ENCODE measurements at places on chromosomes 2 and 18. TPM values are rescaled to one million over a fixed set of nuclear protein-coding genes. Genes with fewer than 3 reads are reported as not detected.

The NAB1 gene
- total RNA-seq, result 22.7 TPM

The ABCB11 gene
- total RNA-seq, result not detected

The ZNF513 gene
- total RNA-seq, result 21.6 TPM

The UGT1A6 gene
- total RNA-seq, result not detected

The CD8A gene
- 502 TPM for total RNA-seq

The UPP2 gene
- total RNA-seq, result not detected

The TCF7L1 gene
- not detected for total RNA-seq

The IL1F10 gene
- total RNA-seq, result not detected

The AQP4 gene
- total RNA-seq, result not detected

The CXCR1 gene
- total RNA-seq, result not detected

The CRYGD gene
- total RNA-seq, result not detected

The ARHGAP28 gene
- not detected for total RNA-seq

The NYAP2 gene
- not detected for total RNA-seq

The RFTN2 gene
- not detected for total RNA-seq

The SERPINB13 gene
- total RNA-seq, result not detected

The CFC1 gene
- not detected for total RNA-seq

The AGXT gene
- total RNA-seq, result not detected

The COL4A4 gene
- total RNA-seq, result not detected

The KIAA2012 gene
- total RNA-seq, result not detected

Data from CD8-positive, alpha-beta T cell (primary cell).